Naive thymus-derived CD8-positive, alpha-beta T cell (primary cell): ENCODE measurements at places on chromosomes 4 and X.

DNA sequence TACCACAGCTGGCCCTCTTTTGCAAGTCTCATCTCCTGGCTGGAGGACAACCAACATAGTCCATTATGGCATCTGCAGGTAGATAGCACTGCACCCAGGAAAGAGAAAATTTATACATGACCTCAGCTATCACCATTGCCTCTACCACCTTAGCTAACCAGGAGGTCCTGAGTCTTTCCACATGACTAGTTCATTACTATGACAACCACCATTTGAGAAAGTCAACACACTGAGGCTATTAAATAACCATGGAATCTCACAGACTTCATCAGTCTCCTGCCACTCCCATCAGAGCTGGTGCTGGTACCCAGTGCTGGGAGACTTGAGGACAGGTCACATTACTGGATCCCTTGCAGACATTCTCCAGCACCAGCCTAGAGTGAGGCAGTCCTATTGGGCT, 285.9 kb downstream of the GBA3 start:
- DNase-seq: no peak

- DNase-seq: no peak
These were observed 220.3 kb downstream of the KCTD8 start for GRCh38 chr4:44228326-44228725.

- no peak for DNase-seq
These were observed 25.7 kb downstream of the BOD1L1 start for GRCh38 chr4:13601848-13602247.

- no peak for DNase-seq
These were observed 724 bp downstream of the THOC2 start for GRCh38 chrX:123731987-123732669.

DNA sequence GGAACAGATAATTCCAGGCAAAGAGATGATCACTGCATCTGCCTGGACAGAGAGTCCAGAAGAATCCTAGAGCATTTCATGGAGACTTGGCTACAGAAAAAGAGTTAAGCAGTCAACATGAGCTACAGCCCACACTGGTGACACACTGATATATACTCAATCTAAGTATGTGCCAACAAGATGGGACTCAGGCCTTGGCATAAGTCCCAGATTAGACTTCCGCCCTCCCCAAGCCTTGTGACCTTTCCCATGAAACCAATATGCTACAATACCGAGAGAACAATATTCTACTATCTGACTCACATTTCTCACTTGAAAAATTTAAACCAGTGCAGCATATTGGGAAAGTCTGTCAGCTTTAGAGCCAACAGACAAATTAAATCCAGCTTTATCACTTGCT, 65.7 kb upstream of the SLITRK2 start:
- no peak for DNase-seq

DNA sequence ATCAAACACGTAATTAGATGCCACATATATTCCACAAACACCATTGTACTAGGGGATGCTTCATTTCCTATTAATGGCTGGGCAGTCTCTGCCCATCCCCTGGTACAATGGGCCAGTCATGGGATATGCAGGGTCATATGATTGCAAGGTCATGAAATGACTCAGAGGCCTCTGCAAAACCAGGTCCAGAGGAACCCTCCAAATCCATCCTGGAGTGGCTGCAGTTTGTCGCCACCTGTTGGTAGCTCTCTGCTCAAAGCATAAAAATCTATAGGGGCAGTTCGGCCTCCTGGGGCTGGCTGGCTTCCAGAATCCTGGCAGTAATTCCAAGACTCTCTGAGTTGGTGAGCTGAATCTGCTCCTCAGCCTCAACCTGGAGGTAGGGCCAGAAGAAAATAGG, 22.9 kb upstream of the PUDP start:
- no peak for DNase-seq

GRCh38 chr4:145795521-145795920, 115.6 kb downstream of the C4orf51 start:
- no peak for DNase-seq

- DNase-seq: no peak
These were observed 155.6 kb downstream of the CBR4 start for GRCh38 chr4:168854350-168854921.

GRCh38 chr4:105305019-105305836, 158.6 kb downstream of the TET2 start:
- DNase-seq: no peak
